ENCODE measurements at places on chromosomes 16 and 17. TPM values are rescaled to one million over a fixed set of nuclear protein-coding genes. Genes with fewer than 3 reads are reported as not detected.
A peak's percentile ranks its signal among the peaks of the same experiment; 100 is the strongest.

DNA sequence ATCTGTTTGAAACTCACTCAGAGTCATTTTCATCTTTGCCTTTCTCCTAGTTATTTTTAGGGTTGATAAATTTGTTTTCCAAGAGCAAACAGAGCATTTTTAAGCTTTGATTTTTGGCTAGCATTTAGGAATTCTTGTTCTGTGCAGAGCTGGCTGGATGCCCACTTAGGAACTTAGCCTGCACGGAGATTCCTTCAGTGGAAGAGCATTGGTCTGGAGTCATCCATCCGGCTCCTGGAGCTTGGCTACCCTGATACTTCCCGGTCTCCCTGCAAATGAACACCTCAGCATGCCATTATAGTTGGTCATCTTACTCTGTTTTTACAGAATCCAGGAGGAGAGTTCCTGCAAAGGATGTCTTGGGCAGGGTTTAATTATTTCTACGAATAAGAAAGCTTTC lies 57.1 kb downstream of the SPECC1 start:
- DNase-seq, result peak; percentile 28

The TMC5 gene
- 0.19 TPM for polyA plus RNA-seq

- no peak for DNase-seq
These were observed 106.7 kb upstream of the SDK2 start for GRCh38 chr17:73750975-73751374.

The RASD1 gene
- polyA plus RNA-seq, result 1.1 TPM

GRCh38 chr16:74737521-74737920 lies 36.9 kb upstream of the MLKL start:
- DNase-seq, result no peak

DNA sequence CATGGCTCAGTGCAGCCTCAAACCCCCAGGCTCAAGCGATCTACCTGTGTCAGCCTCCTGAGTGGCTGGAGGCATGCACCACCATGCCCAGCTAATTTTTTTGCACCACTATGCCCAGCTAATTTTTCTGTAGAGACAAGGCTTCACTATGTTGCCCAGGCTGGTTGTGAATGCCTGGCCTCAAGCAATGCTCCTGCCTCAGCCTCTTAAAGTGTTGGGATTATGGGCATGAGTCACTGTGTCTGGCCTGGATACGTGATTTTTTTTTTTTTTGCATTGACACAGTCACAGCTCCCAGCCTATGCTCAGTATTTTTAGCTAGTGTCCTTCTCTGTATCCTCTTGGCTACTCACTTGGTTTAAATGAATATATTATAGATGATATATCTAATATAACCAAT lies 377.0 kb upstream of the TNRC6C start:
- peak; percentile 49 for DNase-seq

GRCh38 chr17:27492470-27492869 lies 36.2 kb downstream of the KSR1 start:
- no peak for DNase-seq

GRCh38 chr16:10683170-10683569 lies 11.6 kb downstream of the TEKT5 start:
- DNase-seq, result no peak

Data from keratinocyte (primary cell).